ENCODE measurements at places on chromosomes 6 and 20.
A peak's percentile ranks its signal among the peaks of the same experiment; 100 is the strongest.

DNA sequence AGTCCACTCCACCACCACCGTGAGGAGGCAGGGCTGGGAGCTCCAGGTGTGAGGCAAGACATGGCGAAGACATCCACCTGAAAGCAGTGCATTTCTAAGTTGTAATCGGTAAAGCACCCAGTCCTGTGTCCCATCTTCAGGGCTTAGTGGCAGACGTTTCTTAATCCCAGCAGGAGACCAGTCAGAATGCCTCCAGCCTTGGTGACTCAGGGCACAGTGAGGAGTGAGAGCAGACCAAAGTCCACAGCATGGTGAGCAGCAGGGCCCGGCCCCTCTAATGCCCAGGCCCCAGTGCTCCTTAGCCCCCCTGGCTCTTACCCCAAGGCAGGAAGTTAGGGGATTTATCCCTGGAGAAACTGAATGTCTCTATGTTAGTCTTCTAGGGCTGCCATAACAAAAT is 183.9 kb downstream of the SYNDIG1 start:
- no peak for DNase-seq

DNA sequence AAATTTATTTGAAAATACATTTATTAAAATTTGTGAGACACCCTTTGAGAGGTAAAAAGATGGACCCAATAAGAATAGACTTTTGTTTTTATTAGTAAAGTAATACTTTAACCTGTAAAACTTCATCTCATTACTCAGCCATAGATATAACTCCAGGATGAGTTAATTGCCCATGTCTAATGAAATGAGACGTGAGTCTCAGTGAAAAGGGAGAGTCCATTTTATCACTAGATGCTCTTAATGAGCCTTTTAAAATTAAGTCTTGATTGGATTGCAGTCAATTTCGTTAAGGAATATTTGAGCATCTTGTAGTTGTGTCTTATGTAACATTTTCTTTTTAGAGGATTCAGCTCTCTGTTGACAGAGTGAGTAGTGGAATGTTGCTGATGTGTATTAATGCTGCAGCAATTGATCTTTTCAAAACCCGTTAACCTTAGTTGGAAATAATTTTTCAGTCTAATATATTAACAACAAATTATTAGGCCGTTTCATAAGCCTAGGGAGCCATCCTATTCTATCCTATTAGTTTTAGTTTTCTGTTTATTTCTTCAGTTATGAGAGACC is 77.3 kb downstream of the QKI start:
- no peak for DNase-seq

- DNase-seq, result no peak
Measured at GRCh38 chr20:9482180-9482579, 32.2 kb upstream of the LAMP5 start.

DNA sequence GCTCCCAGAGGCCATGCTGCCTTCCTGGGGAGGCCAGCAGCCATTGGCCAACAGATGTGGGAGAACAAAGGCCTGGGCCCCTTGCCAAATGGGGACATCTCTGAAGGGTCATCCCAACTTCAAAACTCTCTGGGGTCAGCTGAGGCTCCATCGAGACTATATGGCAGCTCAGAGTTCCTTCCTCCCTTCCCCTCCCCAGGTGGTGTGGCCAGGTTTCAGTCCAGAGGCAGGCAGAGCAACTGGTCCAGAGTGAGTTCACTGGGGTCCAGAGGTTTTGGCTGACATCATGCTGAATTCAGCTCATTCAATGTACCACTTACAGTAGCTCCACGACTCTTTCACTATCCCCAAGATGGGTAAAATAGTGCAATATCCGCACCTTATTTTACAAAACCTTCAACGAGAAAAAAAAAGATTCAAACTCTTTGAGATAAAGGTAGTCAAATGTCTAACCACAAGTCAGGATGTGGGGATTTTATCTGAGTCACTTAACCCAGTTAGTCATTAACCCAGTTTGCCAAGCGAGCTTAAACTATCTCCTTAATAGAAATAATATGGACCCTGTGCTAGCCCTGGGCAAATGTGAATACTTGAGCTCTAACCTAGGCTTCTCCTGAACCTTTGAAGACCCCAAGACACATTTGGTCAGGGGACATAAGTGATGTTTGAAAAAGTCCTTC is 108.4 kb upstream of the PLEKHG1 start:
- peak; percentile 36 for DNase-seq

GRCh38 chr6:55089325-55089724 is 85.0 kb upstream of the HCRTR2 start:
- no peak for DNase-seq

GRCh38 chr6:13712599-13712898 is 914 bp upstream of the RANBP9 start:
- DNase-seq, result no peak

DNA sequence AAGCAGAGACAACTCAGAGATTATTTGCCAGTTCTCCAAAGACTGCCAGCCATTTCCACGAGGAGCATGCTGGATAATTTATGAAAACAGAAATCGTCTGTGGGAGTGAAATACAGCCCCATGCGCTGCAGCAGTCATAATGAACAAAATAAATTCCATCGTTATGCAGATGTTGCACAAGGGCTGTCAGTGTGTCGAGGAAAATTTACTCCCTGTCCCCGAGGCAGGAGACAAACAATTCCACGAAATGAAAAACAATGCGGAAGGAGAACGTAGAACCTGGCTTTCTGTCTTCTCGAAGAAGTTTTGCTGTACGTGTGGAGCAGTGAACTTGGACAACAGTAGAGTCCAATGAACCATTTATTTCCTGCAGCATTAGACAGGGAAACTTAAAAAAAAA is 399.4 kb downstream of the CD83 start:
- no peak for DNase-seq

- no peak for DNase-seq
Measured at GRCh38 chr20:23106271-23106851, 20.2 kb upstream of the CD93 start.

GRCh38 chr6:106658469-106658868 is 29.1 kb downstream of the QRSL1 start:
- no peak for DNase-seq

DNA sequence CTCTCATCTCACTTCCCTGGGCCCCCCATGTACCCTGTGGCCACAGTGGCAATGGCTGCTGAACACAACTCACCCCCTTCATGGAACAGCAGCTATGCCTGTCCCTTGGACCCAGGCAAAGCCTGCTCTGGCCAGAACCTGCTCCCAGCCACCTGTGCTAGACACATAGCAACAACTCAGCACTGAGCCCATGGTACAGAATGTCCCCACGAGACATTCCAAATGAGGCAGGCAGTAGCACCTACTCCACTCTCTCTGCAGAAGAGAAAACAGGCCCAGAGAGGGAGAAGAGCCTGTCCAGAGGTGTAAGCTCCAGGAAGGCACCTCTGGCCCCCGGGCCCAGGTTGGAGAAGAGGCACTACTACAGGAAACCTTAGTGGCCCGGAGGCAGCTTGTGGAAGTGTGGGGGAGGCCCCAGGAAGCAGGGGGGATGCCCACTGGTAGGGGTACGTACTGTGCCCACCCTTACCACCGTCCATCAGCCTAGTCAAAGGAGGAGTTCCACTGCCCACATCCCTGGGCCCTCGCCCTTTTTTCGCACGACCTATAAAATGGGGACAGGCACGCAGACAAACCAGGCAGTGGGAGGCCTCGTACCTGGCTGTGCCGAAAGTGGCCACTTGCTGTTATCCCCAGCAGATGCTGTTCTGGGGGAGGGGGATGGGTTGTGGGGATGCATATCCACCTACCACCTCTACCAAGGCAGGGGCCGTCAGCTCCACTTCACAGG is 97.2 kb downstream of the ASXL1 start:
- no peak for DNase-seq

DNA sequence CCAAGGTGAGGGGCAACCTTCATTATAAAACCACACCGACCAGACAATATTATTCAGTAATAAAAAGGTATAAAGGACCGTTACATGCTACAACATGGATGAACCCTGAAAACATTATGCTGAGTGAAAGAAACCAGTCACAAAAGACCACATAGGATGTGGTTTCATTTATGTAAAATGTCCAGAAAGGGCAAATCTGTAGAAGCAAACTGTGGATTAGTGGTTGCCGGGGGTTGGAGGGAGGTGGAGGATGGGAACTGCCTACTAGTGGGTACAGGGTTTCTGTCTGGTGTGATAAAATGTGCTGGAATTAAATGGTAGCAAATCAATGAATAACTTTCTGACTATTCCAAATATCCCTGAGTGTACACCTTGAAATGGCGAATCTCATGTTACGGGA is 10.2 kb upstream of the PRND start:
- no peak for DNase-seq

Measured in activated CD4-positive, alpha-beta T cell treated with anti-CD3 and anti-CD28 coated beads for 36 hours (primary cell).